ENCODE measurements at places on chromosomes 7 and 10.
A peak's percentile ranks its signal among the peaks of the same experiment; 100 is the strongest.

GRCh38 chr10:17510242-17510908 lies 56.0 kb upstream of the ST8SIA6 start:
- DNase-seq, result no peak

GRCh38 chr10:122990278-122990677 lies 10.1 kb downstream of the PSTK start:
- DNase-seq, result no peak

DNA sequence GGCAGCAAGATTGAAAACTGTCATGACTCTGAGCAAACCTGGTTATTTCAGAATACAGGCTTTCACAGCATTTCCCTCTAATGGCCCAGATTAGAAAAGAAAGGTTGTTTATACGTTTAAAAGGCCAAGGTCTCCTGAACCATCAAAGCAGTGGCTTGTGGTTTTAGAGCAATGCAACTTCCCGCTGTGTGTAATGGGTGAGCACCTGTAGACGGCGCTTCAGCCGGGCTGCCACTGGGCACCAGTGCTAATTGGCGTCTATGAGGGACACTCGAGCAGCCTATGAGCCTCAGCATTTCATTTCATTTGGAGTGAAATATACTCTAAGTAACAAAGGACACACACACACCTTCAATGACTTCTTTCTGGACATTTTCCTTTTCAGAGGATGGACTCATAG lies 671.0 kb upstream of the FZD8 start:
- no peak for DNase-seq

- no peak for DNase-seq
Measured at GRCh38 chr7:39683216-39683845, 60.0 kb downstream of the RALA start.

DNA sequence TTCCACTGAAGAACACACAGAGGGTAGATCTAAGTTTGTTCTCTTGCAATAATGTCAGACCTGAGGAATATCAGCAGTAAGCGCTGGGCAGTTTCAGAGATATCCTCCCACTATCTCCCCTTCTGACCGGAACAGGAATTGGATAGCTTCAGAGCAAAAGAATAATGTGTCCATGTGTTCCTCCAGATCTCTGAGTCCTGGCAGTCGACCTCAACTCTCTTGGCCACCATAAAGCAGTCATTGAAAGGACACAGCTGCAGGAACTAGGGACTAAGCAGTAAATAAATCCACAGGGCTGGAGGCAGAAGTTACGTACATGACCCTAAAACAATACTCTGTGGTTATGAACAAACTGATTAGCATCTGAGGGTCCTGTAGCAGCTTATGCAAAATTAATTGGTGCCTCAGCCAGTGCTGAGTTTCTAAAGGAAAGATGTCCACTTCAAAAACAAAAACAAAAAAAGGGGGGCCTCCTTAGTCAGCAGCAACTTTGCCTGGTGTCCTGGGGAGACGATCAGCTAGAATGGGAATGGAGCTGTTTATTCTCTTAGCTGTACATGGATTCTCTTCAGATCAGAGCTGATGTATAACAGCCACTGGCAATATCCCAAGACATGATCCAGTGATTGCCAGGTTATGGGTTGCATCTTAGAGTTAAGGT lies 6.4 kb upstream of the PRTFDC1 start:
- no peak for DNase-seq

GRCh38 chr7:132904209-132904608 lies 177.7 kb downstream of the CHCHD3 start:
- DNase-seq, result no peak

DNA sequence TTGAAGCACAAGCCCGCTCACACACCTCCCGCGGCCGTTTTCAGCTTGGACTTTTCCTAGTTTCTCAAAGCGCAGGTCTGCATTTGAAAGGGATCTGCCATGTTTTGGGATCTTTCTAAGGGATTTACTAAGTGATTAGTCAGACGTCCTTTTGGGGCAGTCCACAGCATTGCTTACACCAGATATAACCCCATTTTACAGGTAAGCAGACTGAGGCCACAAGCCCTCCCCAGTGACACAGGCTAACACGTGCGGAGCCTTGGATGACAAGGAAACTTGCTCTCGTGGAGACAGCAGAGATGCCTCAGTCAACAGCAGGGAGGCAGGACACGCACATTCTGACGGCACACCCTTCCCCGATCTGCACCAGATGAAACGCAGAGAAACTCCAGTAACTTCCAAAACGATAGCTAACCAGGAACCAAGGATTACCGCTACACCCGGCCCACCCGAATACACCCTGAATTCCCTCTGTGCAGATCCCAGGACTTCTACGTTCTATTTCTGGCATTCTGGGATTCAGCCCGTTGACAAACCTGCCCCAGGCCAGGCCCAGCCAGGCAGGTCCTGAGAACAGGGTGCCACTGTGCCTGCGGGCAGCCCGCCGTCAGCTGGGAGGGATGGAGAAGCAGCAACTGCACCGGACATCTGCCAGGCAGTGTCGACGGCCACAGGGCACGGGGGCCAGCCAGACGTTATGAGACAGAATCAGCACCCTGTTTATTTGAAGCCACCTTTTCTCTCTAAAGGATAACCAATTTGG lies 27.9 kb downstream of the FOXL3 start:
- DNase-seq, result no peak

DNA sequence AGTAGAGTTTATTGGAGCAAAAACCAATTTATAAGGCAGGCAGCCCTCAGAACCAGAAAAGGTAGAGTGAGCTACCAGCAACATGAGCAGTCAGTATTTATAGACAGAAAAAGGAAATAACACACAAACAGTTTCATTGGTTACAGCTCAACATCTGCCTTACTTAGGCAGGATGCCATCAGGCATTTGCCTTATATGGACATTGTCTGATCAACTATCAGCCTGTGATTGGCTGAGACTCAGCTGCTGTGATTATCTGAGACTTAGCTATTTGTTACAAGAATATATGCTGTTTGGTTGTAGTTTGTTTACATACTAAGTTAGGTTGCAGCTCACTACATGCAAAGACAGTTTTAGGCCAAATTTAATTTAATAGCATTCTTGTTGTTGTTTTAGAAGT lies 60.4 kb upstream of the CDK1 start:
- no peak for DNase-seq

DNA sequence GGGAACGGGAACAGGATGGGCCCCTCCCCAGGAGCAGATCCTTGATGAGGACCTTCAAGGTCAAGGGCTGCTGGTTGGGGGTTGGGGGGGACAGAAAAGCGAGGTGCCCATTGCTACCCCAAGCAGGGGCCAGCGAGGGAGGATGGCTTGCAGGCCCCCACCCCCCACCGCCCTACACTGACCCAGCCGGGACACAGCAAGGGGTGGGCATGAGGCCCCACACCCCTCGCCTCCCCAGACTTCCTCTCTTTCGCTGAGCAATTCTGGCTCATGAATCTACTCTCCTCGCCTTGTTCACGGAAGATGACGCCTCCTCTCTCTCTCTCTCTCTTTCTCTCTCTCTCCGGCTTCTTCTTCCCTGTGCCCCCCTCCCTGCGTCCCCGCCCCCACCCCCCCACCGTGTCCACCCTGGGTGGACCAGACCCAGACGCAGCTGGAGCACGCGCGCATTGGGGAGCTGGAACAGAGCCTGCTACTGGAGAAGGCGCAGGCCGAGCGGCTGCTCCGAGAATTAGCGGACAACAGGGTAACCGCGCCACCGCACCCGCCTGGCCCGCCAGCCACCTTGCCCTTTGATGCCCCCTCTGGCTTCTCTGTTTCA lies 81.1 kb upstream of the GTF2IRD1 start:
- DNase-seq, result no peak

- no peak for DNase-seq
Measured at GRCh38 chr7:100057006-100057405, 7.4 kb downstream of the ZSCAN21 start.

- DNase-seq, result no peak
Measured at GRCh38 chr10:30702860-30703259, 73.3 kb upstream of the LYZL2 start.

DNA sequence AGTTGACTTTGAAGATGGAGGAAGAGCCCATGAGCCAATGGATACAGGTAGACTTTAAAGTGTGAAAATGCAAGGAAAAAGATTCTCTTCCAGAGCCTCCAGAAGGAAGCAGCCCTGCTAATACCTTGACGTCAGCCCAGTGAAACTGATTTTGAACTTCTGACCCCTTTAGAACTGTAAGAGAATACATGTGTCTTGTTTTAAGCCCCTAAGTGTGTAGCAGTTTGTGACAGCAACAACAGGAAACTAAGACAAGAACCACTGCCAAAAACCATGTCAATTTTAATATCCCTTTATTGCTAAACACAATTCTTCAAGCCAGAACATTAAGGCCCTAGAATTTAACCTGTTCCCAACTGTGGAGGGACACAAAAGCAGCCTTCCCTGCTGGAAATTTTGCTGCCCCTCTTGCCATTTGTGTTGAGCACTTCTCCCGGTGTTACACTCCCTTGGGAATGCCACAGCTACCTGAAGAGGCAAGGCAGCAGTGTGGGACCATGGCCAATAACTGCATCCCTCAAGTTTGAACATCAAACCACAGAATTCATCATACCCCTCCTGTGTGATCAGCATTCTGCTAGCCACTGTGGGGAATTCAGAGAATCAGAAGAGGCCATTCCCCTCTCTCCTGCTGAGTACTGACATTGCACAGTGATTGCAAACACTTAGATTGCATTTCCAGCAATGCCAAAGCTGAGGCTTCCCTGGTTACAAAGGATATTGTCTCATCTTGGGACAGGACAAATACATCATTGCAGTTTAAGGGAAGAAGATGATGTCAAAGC lies 12.3 kb upstream of the CCDC172 start:
- DNase-seq, result no peak

- no peak for DNase-seq
Measured at GRCh38 chr10:13820964-13821337, 234.2 kb downstream of the PRPF18 start.

GRCh38 chr7:132569884-132570614 lies 6.2 kb downstream of the PLXNA4 start:
- no peak for DNase-seq

DNA sequence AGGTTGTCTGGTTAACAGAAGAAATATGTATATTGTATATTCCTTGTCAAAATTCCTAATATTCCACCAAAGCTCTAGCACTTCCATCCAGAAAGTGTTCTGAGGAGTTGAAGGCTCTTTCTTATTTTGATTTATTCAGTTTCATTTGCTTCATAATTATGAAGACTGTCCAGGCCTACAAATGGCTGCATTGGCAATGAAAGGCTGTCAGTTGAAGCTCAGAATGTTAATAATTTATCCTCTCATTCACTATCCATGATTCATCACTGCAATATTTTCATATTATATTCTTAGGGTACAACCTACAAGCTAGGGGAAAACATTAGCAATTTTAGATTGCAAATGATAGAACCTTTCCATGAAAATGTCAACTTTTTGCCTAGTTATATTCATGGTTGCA lies 57.3 kb downstream of the ARID5B start:
- DNase-seq, result no peak

- no peak for DNase-seq
Measured at GRCh38 chr10:34156781-34157425, 658.2 kb downstream of the PARD3 start.

DNA sequence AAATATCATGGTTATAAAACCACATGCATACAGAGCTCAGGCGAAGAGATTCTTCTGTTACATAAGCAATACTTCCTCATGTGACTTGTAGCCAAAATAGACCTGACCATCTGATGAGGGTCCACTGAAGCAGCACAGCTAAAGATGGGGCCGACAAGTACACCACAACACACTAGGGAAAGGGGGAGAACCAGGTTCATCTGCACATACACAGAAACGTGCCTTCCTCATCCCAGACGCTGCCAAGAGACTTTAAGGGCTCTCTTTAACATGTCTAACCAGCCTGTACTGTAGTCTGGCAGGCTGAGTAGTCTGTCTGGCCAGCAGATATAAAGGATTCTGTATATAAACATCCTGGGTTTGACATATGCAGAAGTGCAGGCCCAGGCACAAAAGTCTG lies 30.3 kb downstream of the ERCC6 start:
- DNase-seq, result no peak

DNA sequence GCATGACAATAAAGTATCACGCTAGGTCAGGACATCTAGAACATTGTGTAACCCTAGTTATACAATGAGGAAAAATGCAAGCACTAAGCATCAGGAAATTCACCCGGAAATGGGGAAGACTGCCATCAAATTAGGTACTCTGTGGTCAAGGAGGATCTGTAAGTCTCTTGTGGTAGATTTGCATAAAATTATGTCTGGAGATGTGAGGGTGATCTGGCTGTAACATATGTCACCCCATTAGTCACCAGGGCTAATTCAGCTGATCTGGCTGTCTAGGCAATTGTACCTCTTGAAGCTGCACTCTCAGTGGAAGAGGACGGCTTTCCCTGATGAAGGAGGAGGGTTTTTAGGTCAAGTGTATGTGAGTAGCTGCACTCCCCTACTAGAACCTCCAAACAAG lies 14.8 kb downstream of the AKR1D1 start:
- DNase-seq, result no peak

- DNase-seq, result no peak
Measured at GRCh38 chr10:123272171-123272570, 118.0 kb downstream of the BUB3 start.

DNA sequence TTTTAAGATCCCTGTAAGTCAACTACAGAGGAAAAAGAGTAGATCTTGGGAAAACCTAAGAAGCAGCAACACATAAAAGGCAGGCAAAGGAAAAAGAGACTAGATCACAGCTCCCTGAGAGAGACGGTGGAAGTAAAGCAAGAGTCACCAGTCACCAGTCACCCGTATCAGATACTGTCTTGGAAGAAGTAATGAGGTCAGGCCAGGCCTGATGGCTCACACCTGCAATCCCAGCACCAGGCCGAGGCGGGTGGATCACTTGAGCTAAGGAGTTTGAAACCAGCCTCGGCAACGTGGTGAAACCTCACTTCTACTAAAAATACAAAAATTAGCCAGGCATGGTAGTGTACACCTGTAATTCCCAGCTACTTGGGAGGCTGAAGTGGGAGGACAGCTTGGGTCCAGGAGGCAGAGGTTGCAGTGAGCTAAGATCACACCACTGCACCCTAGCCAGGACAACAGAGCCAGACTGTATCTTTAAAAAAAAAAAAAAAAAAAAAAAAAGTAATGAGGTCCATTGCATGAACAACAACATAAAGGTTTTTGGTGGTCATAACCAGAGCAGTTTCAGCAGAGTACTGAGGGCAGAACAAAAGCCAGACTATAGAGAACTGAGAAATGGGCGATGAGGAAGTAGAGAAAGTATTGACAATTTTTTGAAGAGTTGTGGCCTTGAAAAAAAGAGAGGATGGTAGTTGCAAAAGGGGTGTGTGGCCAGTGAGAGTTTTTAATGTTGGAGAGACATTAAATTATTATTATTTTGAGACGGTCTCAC lies 16.9 kb downstream of the ZNF713 start:
- DNase-seq, result no peak

GRCh38 chr7:79822620-79823240 lies 311.9 kb upstream of the GNAI1 start:
- no peak for DNase-seq

DNA sequence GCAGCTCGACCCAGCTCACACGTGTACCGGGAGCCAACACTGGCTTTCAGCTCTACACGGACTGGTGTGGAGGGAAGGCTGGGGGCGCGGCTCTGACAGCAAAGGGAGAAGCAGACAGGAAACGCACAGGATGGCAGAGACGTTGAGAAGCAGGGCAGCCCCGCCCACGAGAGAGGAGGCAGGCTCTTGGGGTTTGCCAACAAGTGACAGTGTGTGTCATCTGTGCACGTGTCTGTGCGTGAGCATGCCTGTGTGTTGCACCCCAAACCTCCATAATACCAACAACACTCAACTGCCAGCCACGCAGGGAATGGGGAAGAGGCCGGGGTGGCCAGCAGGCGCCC lies 64.4 kb upstream of the PDGFA start:
- peak; percentile 87 for DNase-seq

GRCh38 chr7:84939888-84940287 lies 247.0 kb downstream of the SEMA3D start:
- no peak for DNase-seq

- no peak for DNase-seq
Measured at GRCh38 chr10:83037653-83038052, 1101.7 kb upstream of the GHITM start.
